ENCODE measurements at places on chromosomes 12 and 14.

- no peak for DNase-seq
Measured at GRCh38 chr14:59207506-59207933, 19.1 kb downstream of the DAAM1 start.

DNA sequence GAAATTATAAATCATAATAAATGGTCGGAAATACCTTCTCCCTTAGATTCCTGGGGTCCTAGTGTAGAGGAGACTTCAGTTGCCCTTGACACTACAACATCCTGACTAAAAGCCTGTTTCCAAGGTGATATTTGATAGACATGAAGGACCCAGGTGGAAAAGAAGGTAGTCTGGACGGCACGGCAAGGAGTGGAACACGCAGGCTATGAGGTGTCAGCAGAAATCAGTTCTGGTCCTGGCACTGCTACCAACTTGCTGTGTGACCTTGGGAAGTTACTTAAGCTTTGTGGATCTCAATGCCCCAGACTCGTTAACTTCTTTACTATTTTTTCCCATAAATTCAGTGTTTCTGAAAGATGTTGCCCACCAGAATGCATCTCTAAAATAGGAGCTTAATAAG lies 36.9 kb upstream of the BCL2L14 start:
- DNase-seq = no peak

GRCh38 chr14:64059454-64060198 lies 206.8 kb downstream of the SYNE2 start:
- DNase-seq = no peak

GRCh38 chr14:65303190-65303898 lies 109.2 kb upstream of the FUT8 start:
- DNase-seq = no peak

DNA sequence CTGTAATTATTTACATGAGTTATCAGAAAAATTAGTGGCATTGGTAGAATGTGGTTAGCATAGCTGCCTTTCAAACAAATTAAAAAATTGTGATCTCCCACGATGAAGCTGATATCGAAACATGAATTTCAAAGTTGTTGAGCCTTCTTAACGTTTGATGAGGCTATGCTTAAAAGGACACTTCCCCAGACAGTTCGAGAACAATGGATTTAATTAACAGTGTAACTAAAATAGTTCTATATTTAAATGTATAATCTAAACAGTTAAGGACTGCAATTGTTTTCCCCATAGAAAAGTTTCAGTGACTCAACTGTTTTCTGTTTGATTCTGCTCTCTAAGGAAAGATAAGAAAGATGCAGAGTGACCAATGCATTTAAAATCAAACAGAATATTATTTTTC lies 1.6 kb downstream of the CLEC2B start:
- no peak for DNase-seq

DNA sequence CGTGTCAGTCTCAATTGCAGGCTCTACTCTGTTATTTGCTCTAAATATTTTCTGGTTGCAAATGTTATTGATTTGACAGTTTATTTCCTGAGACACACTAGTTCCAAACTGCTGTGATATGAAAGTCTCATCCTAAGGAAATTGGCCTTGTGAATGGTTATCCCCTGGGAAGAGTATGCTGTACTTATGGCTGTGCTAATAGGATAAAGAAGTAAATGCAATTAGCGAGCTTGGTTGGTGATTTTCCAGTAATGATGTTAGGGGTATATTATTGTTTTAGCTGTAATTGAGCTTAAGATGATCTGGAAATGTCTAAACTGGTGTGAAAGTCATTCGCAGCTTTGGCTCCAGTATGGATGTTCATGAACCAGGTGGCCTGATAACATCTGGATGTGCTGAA lies 197.9 kb downstream of the SUDS3 start:
- no peak for DNase-seq

DNA sequence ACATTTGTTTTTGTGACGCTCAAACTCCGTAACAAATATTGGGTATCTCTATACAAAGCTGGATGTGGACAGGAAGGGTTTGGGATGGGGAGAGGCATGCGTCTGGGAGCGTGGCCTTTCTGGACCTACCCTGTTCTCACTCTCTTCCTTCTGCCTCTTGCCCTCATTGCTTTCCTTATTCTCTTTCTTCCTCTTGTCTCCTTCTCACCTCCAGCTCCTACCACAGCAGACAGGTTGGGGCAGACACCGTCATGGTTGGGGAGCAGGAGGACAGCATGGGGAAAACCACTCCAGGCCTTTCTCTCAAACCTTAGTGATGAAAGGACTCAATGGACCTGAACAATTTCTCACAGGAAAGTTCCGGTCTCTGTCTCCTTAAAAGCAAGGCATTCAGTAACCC lies 465.3 kb downstream of the RAD51B start:
- DNase-seq = no peak

DNA sequence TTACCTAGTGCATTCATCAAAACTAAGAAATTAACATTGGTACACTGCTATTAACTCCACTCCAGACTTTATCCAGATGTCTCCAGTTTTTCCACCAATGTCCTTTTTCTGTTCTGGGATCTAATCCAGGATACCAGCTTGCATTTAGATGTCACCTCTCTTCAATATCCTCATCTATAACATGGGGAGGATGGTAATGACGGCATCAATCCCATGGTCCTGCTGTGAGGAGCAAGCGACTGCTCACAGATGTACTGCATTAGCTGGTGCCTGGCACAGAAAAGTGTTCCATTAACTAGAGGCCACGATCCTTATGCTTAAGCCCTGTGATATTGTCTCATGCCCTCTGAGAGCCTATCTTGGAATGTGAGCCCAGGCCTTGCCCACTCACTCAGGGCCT lies 53.8 kb downstream of the CALM1 start:
- DNase-seq = no peak

- DNase-seq = no peak
Measured at GRCh38 chr14:39351708-39352107, 80.5 kb downstream of the FBXO33 start.

DNA sequence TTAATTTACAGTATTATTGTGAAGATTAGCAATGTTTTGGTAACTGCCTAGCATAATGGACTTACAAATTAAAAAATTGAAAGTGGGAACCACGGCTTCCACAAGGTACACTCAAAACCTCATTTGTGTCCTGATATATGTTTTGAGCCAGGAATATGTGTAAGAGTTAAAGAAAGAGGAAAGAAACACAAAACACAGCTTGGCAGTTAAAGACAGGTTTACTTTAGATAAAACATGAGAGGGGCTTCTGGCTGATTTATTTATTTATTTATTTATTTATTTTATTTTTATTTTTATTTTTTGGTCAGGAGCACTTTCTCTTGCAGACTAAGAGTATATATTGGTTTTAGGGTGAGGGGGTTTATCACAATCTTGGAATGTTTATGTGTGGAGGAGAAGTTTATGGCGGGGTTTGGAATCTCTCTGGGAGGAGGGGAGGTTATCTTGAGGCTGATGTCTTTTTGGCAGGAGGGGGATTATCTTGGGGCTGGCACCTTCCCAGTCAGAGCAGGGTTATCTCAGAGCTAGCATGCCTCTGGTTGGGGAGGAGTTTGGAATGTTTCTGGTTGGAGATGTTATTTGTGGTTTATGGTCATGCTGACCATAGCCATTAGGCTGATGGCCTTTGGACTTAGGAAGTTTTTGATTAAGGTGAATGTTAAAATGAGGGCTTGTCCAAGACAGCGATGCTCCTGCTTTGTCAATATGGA lies 436.7 kb downstream of the DAD1 start:
- DNase-seq = no peak

DNA sequence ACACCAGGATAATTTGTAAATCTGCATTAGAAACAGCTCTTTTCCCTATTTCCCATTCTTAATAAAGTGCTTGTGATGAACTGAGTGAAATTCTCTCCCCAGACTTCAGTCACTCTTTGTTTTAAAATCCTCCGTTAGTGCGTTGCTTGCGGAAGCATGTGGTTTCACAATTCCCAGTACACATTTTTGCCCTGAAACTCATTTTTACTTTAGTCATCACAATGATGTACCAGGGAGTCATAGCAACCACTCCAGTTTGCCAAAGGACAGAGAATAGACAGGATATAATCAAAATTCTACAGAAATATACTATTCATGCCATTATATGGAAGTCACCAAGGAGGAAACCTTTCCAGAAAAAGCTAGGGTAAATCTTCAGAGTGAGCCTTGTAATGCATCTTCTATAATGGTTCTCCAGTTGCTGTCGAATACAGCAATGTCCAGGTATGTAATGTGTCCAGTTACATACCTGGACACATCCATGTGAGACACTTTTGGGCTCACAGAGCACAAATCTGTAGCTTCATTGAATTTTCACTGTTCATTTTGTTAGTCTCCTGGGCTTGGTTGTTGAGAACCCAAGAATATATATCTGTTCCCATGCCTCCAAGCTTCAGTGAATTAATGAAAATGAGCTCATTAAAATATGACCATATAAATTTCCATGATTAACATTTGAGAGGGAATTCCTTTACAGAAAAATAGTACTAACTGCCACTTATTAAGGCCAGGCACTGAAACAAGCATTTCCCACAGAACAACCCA lies 57.8 kb downstream of the GPR135 start:
- no peak for DNase-seq

DNA sequence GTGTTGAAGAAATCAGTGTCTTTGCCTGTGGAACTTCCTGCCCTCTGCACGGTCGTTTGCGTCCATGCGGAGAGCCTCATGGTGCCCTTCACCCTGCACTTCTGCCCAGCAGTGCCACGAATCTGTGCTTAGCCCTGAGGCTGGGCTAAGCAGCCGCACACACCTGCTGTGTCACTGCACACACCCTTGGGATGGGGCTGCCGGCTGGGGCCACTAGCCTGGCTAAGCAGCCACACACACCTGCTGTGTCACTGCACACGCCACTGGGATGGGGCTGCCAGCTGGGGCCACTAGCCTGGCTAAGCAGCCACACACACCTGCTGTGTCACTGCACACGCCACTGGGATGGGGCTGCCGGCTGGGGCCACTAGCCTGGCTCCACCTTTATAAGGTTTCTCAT lies 188.5 kb downstream of the KIF26A start:
- DNase-seq = no peak

DNA sequence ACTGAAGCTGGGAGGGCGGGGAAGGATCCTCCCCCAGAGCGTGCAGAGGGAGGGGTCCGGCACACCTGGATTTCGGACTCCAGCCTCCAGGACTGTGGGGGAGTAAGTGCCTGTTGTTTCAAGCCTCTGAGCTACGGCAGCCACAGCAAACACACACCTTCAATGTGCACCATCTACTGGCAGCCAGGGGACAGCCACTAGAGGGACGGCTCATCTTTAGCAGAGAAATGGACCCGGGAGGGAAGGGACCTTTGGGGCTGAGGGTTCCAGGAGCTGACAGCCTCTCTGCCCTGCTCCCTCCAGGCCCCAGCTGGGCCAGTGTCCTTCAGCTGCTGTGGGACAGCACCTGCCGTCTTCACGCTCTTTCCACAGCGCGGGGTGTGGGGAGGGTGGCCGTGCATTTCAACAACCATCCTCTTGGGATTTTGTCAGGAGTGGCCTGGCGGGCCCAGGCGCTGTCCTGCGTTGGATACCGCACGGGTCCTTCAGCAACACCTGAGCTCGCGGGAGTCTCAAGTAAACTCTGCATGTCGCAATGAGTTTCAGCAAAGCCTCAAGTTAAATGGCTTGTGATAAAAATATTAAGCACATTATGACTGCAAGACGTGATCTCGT lies 209.2 kb upstream of the C14orf180 start:
- DNase-seq = no peak

- no peak for DNase-seq
Measured at GRCh38 chr12:49537752-49538509, 899 bp upstream of the KCNH3 start.

DNA sequence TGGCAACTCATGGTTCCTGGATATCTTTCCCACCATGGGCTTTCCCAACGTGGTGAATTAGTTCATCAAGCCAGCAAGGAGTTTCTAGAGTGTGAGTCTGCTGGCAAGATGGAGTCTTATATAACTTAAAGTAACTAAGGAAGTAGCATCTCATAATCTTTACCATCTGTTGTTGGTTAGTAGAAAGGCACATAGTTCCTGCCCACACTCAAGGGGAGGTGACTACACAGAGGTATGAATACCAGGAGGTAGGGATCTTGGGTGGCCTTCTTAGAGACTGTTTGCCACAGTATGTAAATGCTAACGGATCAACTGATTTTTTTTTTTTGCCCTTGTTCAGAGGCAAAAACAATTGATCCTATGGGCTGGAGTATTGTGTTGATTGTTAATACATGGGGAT lies 446.9 kb downstream of the ATP23 start:
- no peak for DNase-seq

GRCh38 chr14:69346710-69347109 lies 51.4 kb downstream of the ERH start:
- no peak for DNase-seq

GRCh38 chr12:9799961-9800360 lies 27.3 kb upstream of the KLRF1 start:
- DNase-seq = no peak

DNA sequence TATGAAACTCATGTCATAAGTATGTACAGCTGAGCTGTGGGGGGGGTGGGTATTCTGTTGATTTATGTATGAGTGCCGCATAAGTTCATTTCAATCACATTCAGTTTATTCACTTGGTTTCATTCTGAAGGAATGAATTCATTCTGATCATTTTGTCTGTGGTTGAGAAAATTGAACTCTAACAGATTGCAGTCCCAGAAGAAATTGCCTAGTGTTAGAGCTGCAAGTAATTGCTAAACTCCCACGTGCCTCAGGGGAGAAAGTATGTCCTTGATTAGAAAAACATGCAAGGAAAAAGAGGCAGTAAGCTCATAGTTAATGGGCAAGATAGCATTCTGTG lies 442.4 kb upstream of the MGAT4C start:
- DNase-seq = no peak

DNA sequence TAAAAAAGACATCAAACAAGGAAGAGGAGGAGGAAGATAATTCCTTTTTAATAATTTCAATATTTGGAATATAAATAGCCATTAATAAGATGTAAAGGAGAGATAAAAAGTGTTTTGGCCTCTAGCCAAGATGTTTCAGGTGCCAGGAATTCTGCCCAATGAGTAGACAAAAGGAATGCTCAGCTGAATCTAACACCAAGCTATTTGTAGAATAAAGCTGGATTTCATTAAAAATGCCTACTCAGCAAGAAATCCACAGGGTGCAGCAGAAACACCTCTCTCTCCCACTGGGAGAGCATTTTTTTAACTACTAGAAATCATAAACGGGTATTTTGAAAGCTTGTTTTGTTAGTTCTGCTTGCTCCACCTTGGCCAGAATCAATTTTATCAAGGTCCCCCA lies 4.1 kb upstream of the STAB2 start:
- DNase-seq = no peak

DNA sequence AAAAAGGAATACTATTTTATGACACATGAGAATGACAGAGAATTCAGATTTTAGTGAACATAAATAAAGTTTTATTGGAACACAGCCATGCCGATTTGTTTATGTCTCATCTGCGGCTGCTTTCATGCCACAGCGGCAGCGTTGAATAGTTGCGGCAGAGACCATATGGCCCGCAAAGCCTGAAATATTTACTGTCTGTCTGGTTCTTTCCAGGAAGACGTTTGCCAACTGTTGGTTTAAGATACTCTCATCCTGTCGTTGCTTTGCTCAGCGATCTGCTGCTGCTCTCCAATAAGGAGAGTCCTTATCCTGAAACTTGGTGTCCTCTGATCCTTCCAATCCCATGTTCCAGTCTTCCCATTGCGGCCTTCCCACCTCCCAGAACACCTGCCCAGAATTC lies 89.9 kb downstream of the SLC24A4 start:
- DNase-seq = no peak
